Urothelium cell line (cell line): ENCODE measurements at places on chromosomes 5 and 9.

DNA sequence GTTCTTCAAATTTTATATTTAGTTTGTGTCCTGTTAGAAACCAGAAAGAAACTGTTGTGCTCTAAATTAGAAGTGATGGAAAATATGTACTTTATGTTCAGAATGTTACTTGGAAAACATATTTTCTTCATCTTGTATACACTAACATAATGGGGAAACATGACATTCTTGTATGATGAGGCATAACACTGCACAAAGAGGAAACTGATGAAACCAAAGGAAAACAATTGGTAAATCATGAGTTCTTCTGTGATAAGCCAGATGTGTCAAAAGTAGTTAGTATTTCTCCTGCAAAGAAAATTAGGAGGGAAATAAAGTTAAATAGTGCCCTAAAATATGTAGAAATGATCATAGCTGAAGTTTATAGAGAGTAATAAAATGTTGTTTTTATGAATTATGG, 111.1 kb upstream of the FBN2 start:
- no peak for DNase-seq

DNA sequence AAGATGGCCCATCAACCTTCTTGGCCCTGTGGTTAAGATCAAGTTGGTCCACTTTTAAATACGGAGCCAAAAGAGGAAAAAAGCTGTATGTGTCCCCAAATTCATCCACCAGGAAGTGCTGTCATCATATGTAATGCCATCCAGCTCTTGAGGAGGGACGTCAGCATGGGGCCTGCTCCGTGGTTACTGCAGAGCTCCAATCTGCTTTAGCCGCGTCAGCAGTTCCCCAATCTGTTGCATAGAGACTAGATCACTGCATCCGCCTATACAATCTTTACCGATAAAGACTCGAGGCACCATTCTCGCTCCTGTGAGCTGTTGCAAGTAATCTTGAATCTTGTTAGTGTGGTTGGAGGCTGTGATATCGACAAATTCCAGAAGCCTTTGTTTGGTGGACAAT, 65.7 kb downstream of the GABRA6 start:
- DNase-seq = no peak

DNA sequence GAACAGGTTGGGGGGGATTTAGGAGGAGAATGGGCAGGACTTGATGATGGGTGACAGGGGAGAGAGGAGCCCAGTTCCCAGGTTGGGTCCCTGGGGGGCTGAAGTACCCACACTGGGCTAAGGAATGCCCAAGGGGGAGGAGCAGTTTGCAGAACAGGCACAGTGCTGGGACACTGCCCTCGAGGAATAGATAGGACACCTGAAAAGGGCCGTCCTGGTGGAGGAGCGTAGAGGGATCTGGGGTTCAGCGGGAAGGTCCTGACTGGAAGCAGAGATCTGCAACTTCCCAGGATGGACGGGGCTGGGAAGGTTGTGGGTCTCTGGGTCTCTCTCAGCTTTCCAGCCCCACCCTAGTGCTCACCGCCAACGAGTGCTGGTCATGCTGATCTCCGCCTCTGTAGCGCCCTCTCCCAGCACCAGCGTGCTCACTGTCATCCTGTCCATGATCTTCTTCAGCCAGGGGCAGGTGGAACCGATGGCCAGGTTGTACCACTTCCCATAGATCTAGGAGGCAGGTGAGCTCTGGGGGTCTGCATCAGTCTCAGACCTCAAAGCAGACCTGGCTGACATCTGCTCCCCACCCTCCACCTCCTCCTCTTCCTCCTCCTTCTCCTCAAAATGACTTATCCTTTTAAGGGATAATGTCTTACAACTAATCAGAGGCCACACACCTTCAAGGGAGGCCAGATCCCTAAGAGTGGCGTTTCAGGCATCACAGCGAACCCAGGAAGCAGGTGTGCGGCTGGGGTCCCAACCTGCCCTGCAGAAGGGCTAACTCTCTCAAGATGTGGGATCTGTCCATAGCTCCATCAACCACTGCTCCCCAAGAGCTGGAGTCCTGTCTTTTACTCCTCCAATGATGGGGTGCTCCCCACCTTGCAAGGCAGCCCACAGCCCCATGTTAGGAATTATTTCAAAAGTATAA, 1.6 kb downstream of the AMBP start:
- DNase-seq = no peak

DNA sequence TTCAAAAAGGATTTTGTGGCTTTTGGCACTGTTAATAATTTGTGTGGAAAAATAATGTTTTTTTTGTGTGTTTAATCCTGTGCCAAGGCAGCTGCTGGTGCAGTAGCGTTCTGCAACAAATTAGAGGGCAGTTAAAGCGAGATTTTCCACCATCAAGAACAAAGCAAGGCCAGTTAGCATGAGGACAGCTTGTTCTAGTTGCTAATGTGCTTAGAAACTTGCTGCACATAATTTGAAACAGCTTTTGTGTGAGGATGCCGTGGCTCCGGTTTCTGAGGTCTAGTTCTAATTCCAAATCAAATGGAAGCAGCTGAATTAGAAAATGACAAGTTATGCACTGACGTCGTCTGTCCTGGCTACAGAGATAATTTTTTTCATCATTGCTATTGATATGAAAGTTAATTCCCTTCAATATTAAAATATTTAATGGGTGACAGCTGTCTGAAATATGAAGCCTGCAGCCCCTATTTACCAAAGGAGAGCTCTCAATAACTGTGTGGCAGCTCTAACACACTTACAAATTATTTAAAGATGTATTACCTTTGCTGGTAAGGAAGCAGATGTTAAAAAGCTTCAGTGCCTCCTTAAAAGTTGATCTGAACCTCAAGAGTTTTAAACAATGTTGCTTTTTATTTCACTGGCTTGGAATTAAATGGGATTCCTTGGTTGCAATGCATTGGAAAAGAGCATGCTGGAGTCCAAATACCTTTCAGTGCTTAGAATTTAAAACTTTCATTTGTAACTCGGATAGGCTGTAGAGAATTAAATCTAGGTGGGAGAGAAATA, 128.6 kb downstream of the SPATA31D1 start:
- no peak for DNase-seq

DNA sequence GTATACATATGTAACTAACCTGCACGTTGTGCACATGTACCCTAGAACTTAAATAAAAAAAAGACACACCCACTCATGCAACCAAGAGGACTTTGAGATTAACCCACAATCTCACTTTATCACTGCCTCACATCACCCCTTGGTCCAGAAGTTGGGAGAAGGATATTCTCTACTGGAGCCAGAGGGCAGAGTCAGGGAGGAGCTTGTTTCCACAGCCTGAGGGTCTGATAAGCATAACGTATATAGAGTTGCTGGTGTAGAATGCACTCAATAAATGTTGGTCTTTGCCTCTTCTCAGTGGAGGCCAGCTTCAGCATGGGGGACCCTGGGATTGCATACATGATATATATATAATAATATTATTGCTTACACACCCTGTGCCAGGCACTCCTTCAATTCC, 10.1 kb downstream of the KCNV2 start:
- DNase-seq = no peak

DNA sequence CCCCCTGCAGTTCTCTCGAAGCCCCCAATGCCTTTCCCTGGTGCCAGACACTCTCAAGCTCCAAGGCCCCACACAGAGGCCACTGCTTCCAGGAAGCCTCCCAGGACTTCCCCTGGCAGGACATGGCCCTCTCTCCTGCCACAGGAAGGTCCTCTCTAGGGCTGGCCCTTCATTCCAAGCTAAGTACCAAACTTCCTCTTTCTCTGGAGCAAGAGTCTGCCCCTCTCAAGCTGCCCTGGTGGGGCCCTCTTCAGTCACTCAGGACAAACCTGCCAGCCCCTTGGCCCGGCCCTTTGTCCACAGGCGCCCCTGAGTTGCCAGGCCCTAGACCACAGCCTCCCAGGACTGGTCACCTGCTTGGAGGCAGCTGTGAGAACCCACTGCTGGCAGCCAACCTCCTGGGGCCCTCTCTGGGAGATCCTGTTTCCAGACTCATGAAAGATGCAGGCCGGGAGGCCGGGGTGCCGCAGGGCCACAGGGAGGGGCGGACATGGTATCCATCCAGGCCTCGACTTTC, 6.6 kb downstream of the NINJ1 start:
- DNase-seq = no peak

GRCh38 chr5:114438471-114438870, 76.6 kb downstream of the KCNN2 start:
- DNase-seq = no peak

DNA sequence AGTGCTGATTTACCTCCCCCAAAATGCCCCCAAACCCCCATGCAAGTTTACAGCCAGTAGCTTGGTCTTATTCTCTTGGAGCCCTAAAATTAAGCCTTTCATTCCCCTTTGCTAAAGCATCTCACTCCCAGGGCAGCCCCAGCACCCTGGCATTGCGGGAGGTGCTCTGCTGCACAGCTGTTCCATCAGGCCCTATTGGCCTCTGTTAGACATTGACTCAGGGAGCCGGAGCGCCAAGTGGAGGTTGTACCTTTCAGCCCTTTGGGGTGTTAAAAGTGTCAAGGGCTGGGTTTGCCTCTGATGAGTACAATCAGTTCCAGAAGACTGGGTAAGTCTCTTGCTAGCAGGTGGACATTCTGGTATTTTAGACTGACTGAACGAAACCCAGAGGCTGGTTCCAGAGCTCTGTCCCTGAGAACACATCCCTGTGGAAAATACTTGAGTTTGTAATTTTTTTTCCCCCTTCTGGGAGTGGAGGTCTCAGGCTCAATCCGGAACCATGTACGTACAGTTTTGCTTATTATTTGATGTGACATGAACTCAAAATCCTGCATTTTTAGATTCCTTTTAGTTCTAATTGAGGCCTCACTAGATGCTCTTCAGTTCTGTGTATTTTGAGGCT, 102.4 kb downstream of the UBE2R2 start:
- no peak for DNase-seq

DNA sequence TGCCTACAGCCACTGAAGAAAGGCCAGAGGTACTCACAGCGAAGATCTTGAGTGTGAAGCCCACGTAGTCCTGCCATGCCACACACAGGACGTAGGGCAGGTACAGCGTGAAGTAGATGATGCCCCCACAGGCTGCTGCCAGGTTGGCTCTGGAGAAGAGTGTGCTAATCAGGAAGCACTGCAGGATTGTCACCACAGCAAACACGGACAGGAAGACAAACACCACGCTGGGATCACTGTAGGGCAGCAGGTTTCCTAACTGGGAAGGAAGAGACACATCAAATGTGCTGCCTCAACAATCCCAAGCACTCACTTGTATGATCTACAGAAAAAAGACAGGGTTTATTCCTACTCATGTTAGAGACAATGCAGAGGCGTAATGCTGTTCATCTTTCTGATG, 63.0 kb downstream of the NIPSNAP3B start:
- DNase-seq = no peak

DNA sequence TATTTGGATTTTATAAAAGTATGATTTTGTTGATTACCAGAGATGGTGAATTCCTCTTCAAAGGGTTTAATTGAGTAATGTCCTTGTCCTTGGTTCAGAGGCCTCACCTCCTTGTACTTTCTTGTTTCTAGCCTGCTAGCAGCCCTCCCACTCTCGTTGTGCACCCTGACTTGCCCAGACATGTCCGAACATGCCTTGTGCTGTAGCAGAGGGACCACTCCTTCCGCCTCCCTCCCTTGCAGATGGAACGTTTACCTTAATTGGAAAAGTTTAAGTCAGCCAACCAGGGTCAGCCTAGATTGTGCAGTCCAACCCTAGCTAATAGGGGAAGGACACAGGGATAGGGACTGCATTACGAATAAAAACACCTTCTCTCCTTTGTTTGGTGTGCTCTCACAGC, 406.9 kb upstream of the NMUR2 start:
- no peak for DNase-seq

- no peak for DNase-seq
Measured at GRCh38 chr5:134784241-134784920, 25.8 kb downstream of the DDX46 start.

- no peak for DNase-seq
Measured at GRCh38 chr5:159844267-159845121, 71.8 kb upstream of the ADRA1B start.

- DNase-seq = no peak
Measured at GRCh38 chr5:103589776-103590175, 27.2 kb upstream of the NUDT12 start.

- DNase-seq = no peak
Measured at GRCh38 chr5:107474716-107475489, 195.8 kb downstream of the EFNA5 start.

DNA sequence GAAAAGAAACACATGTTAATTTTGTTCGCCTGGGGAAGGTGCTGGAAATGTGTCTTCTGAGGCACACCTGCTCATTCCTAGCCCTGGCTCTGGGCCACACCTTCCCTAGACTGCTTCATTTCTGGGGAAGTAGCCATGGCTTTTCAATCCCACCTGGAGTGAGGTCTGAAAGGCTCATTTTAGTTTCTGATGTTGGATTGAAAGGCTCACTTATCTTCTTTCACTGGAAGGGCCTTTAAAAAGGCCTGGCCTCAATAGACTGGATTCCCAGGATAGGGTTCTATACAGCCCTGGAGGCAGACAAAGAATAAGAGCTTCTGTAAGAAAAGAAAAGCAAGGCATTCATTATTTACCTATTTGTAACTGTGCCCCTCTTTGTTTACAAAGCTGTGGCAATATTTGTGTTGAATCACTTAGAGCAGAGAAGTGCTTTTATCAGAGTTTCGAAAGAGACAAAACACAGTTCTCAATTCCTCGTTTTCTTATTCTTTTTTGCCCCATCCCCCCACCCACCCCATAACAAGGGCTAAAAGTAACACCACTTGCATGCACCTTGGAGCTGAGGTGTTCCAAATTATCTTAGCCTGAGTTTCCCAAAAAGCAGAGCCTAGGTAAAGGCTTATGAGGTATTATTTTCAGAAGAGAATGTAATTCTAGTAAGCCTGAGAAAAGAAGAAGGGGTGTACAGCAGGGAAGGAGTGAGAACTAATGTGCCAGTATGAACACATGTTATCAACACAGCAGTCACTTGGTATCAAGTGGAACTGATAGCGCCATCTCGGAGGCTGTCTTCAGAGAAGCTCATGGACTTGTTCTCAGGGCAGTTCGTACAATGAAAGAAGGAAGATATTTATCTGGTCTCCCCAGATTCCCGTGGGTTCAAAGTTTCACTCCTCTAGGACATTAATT, 413.1 kb downstream of the KCTD16 start:
- DNase-seq = no peak

GRCh38 chr5:26955161-26955560, 83.2 kb downstream of the CDH9 start:
- DNase-seq = no peak

- peak; percentile 56 for DNase-seq
Measured at GRCh38 chr5:168047043-168047668, 244.3 kb upstream of the WWC1 start.

GRCh38 chr9:131181091-131181681, 55.8 kb downstream of the NUP214 start:
- no peak for DNase-seq

- no peak for DNase-seq
Measured at GRCh38 chr5:73369278-73369677, 79.3 kb downstream of the FOXD1 start.
